ENCODE measurements at places on chromosomes 7 and 10.
A peak's percentile ranks its signal among the peaks of the same experiment; 100 is the strongest.

DNA sequence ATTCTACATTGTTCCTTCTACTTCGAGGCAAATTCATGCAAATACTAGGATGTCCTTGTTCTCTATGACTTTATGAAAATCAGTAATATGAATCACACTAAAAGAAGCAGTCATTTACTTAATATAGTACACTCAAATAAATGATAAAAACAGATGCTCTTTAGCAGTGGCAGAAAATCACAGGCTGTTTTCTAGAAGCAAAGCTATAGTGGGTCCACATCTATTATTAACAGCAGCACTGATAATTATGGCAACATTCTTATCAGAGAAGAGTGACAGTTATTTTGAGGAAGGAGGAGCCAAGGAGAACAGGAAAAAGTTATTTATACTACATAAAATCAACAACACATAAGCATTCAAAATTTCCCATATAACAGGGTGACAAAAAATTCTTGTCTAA is 16.5 kb downstream of the KIF5B start:
- no peak for DNase-seq

- DNase-seq = no peak
Measured at GRCh38 chr7:45625714-45626440, 51.7 kb downstream of the ADCY1 start.

- DNase-seq = no peak
Measured at GRCh38 chr10:86329896-86330680, 36.5 kb downstream of the GRID1 start.

DNA sequence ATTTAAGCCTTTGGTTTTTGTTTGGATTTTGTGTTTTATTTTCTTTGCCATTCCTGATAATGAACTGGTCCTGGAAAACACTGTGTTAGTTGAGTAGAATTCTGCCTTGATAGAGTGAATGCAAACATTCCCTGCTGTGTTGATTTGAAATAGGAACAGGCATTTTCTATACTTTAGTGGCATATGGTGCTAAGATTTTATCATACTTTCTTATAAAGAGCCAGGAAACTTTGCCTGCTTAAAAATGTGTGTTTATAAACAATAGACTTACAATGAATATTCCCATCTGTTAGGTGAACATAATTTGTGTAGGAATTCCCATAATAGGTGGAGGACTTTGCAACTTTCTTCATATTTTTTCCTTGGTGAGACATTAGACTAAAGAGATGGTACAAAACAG is 333.3 kb downstream of the SDK1 start:
- no peak for DNase-seq

DNA sequence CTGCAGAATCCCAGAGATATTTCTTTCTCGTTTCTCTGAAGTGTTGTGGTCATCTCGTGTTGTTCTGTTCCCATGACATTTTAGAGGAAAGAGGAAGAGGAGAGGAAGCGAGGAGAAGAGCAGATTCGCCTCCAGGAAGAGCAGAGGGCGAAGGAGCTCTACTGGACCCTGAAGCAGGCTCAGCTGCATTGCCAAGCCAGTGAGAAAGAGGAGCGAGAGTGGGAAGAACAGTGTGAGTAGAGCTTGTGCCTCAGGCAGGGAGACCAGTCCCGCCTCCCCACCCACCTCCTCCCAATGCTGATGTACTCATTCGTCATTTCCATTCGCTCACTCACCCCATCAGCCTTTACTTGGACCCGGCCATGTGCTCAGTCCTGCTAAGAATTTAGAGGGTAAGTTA is 50.8 kb downstream of the SH2D4B start:
- no peak for DNase-seq

DNA sequence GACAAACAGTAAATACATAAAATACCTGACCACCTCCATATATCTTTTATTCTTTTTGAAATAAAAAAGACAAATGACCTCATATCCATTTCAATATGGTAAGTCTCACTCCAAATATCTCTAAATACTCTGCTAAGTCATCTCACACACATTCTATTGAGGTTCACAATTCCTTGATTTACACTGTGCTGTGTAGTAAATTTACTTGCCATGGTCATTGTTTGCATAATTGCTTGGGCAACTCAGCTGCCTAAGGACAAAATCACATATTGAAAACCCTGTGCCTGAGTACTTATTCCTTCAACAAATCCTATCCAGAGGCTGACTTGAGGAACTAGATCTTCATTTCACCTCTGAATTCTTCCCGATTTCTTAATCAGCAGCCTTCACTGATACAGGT is 176.4 kb downstream of the THSD7A start:
- no peak for DNase-seq

- DNase-seq = no peak
Measured at GRCh38 chr10:65110009-65110408, 1588.8 kb downstream of the REEP3 start.

GRCh38 chr7:101077303-101078086 is 7.8 kb upstream of the TRIM56 start:
- peak; percentile 84 for DNase-seq

DNA sequence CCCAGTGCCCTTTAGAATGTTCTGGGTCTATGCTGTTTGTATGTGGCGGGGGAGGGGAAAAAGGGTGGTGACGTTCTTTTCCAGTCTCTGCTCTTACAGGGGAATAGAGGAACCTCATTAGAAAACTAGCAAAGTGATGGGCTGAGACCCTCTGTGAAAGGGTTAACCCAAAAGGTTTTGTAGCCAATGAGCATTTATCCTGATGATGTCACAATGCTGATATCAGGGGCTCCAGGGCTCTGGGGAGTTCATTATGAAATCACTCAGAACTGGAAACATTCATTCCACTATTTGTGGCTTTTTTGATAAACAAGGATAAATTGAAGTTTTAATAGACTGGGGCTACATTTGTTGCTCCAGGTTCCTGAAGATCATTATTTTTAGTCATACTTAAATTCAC is 71.7 kb downstream of the ARID5B start:
- DNase-seq = no peak

- DNase-seq = no peak
Measured at GRCh38 chr7:133513608-133514007, 260.7 kb downstream of the EXOC4 start.

DNA sequence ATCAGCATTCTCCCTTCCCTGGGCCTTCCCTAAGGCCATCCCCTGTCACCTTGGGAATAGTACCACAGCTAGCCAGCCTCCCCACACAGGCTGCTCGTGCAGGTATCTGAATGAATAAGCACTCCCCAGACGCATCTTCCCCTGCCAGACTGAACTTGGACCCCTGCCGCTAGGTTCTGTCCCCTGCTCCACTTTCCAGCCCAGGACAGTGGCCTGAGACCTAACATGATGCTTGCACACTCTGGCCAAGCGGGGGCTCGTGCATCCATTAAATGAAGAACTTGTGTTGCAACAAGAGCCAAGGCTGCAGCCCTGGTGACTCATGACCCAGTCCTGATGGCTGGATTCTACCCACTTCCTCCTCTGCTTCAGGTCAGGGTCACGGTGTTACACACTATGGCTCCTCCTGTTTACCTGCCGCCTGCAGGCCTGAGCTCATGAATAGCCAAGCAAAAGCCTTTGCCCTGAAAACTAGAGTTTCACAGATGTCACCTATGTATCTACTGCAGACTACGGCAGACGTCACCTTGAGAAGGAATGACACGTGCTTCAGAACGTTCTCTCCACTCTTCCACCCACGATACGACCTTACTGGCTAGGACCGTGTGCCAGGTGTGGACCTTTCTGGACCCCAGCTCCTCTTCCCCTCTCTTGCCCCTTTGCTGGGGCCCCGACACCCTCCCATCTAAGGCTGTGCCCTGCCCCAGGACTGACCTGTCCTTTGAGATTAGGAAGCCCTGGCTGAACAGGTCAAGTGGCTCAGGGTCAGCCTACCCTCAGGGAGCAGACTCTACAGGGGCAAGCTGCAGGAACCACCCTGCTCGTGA is 6.5 kb downstream of the ASB13 start:
- peak; percentile 80 for DNase-seq

GRCh38 chr7:123966936-123967335 is 41.9 kb downstream of the SPAM1 start:
- DNase-seq = no peak

- DNase-seq = no peak
Measured at GRCh38 chr10:71921324-71922027, 42.7 kb upstream of the CHST3 start.

GRCh38 chr7:94514140-94514889 is 4.7 kb downstream of the CASD1 start:
- DNase-seq = no peak

GRCh38 chr7:97845622-97846203 is 26.5 kb downstream of the ASNS start:
- peak; percentile 22 for DNase-seq

DNA sequence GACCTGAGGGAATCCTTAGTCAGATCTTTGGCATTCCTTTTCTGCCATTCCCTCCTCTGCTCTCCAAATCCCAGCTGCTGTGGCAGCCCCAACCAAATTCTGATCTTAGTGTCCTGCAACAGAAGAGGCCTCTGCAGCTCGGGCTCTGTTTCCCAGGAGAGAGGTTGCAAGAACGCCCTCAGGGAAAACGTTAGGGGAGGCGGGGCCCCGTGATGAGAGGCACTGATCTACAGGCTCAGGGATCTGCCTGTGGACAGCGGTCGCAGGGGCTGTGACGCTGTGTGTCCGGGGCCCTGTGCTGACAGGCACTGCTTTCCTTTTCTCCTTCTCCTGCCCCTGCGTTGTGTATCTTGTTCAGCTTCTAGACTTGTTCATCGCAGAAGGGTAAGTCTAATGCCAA is 57.3 kb upstream of the DPYSL4 start:
- no peak for DNase-seq

- DNase-seq = no peak
Measured at GRCh38 chr7:18151422-18151821, 123.8 kb upstream of the PRPS1L1 start.

DNA sequence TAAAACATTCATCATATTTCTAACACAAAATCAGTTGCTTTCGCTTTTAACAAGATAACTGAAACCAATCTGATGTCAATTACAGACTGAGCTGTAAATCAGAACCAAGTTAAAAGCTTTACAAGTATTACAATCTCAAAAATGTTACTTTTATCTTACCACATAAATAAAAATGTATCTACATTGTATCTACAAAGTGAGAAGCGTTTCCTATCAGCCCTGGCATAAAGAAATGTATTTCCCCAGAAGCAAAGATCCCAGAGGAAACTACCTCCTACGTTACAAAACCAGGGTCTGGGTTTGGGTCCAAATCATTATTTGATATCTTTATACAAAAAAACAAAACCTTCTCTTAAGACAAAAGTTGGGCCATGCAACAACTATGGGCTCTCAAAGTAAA is 2.6 kb downstream of the SMURF1 start:
- DNase-seq = no peak

DNA sequence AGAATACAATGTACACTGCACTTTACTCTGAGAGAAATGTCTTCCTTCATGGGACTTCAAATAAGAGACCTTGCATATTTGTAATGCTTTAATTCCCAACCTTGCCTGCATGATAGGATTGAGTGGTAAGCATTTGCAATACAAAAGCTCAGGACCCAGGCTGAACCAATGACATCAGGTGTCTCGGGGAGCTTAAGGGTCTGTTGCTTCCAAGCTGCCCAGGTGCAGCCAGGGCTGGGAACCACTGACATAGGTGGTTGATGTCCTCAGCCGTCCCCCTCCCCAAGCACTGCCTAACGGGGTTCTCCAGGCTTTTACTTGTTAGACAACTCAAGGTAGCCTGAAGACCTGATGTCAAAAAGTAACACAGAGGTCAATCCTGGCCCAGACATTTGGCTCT is 29.1 kb downstream of the FIGNL1 start:
- no peak for DNase-seq

Measured in suppressor macrophage treated with lipopolysaccharide for 4 hours (primary cell).